IMR-90 (cell line): ENCODE measurements at places on chromosomes 3 and 15. TPM values are rescaled to one million over a fixed set of nuclear protein-coding genes. Genes with fewer than 3 reads are reported as not detected.

- no peak for DNase-seq
- no peak overlapping the region for H3K27ac ChIP-seq
Observed at GRCh38 chr3:15299036-15299435, 33.4 kb downstream of the SH3BP5 start.

DNA sequence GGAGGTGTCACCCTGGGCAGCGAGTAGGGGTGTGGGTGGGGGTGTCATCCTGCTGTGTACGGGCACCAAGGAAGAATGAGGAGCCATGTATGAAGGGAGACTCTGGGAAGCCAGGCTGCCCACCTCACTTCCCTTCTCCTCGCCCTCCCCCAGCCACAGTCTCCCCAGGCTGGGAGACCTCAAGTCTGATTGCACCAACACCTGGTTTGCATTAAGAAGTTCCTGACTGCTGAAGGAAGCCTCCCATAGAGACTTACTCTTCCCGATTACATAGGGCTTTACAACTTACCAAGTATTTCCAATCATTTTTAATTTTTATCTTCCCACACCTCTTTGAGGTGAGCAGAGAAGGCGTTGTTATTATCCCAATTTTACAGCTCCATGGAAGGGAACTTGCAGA, 29.5 kb upstream of the SMAD3 start:
- peaks cover 4% of the 10 kb centered on the region; the same call in 1 of the 2 replicates for H3K27me3 ChIP-seq
- DNase-seq: peak; percentile 51
- H3K36me3 ChIP-seq: no peaks in the 10 kb centered on the region
- peaks cover 8% of the 10 kb centered on the region for H3K4me1 ChIP-seq
- H3K4me3 ChIP-seq: no peak overlapping the region
- no peak overlapping the region for H3K27ac ChIP-seq

The CELF6 gene
- polyA plus RNA-seq: 0.06 and 0.07 TPM in 2 replicates

The ACTC1 gene
- polyA plus RNA-seq: 1.9 and 2.8 TPM in 2 replicates

DNA sequence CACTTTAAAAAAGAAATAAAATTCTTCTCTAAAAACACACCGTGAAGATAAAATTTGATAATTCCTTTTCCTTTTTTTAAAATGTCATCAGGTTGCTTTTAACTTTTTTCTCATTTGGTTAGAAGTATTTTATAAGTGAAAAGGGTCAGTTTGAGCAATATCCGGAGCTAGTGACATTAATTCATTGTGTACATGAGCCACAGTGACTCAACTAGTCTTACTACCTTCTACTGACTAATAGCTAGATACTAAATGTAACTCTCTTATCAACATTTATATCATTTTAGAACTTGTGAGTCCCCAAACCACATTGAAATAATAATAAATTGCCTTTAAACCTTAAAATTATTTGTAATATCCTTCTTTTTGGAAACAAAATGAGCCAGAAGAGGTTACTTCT, 101.2 kb upstream of the ZBTB20 start:
- no peaks in the 10 kb centered on the region for H3K36me3 ChIP-seq
- no peak overlapping the region for H3K4me3 ChIP-seq

GRCh38 chr3:16329036-16329825, 64.2 kb downstream of the OXNAD1 start:
- H3K27me3 ChIP-seq: no peaks in the 10 kb centered on the region
- DNase-seq: no peak
- H3K27ac ChIP-seq: no peak overlapping the region
- peaks cover 6% of the 10 kb centered on the region for H3K4me1 ChIP-seq

DNA sequence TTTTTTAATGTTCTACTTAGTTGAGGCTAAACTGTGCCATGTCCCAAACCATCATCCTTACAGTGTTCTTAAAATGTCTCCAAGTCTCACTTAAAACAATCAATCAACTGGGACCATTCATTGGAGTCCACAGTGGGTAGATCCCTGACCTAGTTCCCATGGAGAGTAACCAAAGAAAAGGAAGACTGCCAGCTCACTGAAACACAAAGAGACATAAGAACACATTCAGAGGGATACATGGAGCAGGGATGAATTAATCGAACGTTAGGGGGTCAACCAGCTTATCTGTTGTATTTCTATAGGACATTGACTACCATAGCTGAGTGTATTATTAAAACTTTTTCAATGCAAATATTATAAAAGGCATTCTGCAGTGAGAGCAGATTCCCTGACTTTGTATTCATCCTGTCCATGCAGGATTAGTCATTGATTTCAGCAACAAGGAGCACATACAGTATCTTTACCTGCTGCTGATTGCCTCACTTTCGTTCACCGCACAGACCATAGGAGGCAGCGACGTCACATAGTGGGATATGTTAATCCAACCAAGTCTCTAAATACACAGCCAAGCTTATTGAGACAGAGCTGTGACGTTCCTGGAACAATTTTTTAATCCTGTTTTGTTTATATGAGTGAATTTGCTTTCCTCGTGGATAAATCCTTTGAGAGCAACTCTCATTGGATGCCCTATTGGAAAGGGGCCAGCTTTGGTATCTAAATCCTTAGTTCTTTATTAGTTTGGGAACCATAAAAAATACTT, 364.9 kb upstream of the RBMS3 start:
- no peak overlapping the region for H3K27ac ChIP-seq
- DNase-seq: peak; percentile 91
- H3K36me3 ChIP-seq: no peaks in the 10 kb centered on the region
- no peaks in the 10 kb centered on the region for H3K27me3 ChIP-seq

DNA sequence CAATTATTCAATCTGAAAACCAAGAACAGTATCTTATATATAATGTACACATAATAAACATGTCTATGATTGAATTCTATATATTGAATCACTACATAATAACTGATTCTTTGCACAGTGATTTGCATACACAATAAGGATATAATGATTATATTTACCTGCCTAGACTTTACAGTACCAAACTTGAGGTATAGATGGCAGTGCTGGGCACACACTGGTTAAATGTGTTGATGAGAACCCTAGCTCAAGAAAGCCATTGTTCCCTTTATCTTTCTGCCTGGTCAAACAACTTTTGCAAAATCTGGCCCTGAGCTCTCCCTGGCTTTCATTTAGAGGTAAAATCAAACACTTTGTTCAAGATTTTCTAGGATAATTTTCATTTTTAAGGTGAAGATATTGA, 697.7 kb downstream of the TUSC7 start:
- H3K27me3 ChIP-seq: no peaks in the 10 kb centered on the region
- H3K4me1 ChIP-seq: peaks cover 2% of the 10 kb centered on the region; the same call in 1 of the 2 replicates
- H3K4me3 ChIP-seq: no peak overlapping the region
- no peaks in the 10 kb centered on the region for H3K36me3 ChIP-seq
- DNase-seq: peak; percentile 27

The HHLA2 gene
- polyA plus RNA-seq: not detected in 2 replicates

The ISL2 gene
- polyA plus RNA-seq: 2.5 and 3.6 TPM in 2 replicates

DNA sequence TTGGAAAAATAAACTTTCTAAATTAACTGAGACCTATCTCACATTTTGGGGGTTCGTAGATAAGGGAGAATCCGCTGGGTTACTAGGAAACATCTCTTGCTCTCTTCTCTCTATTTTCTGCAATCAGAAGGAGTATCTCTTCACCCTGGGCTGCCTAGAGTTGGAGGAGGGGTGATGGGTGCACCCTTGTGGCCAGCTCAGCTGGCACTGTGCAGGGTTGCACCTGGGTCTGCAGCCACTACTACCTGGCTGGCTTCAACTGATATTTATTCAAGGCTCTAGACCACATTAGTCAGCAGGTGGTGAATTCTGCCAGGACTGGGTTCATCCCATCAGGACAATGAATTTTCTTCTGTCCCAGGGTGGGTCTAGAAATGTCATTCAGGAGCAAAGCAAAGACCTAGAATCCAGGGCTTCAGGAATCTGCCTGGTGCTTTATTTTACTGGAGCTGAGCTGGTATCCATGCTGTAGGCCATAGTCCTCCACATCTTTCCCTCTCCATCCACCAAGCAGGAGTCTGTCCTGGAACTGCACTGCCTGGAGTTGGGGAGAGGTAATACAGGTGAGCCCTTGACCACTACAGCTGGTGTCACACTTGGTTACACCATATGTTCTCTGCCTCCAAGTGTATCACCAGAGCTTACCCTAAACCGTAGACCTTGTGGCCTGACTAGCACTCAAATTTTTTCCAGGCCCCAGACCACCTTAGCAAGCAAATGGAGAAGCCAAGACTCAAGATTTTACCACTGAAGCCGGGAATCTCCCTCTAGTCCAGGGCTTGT, 14.0 kb downstream of the OR5K4 start:
- H3K4me3 ChIP-seq: no peak overlapping the region
- no peaks in the 10 kb centered on the region for H3K36me3 ChIP-seq
- no peaks in the 10 kb centered on the region for H3K27me3 ChIP-seq
- no peak overlapping the region for H3K27ac ChIP-seq
- H3K4me1 ChIP-seq: no peaks in the 10 kb centered on the region

The SNTN gene
- polyA plus RNA-seq: not detected in 2 replicates

- peaks cover 5% of the 10 kb centered on the region for H3K4me1 ChIP-seq
- peak; percentile 78 for DNase-seq
- no peaks in the 10 kb centered on the region; the same call in 1 of the 2 replicates for H3K36me3 ChIP-seq
- peak overlapping the region; percentile 40; the same call in 1 of the 2 replicates for H3K27ac ChIP-seq
- no peak overlapping the region for H3K4me3 ChIP-seq
Observed at GRCh38 chr15:57025264-57025926, 107.0 kb downstream of the TCF12 start.

GRCh38 chr15:37246065-37246464, 145.7 kb upstream of the MEIS2 start:
- DNase-seq: no peak
- no peak overlapping the region for H3K27ac ChIP-seq
- no peaks in the 10 kb centered on the region for H3K4me1 ChIP-seq
- no peaks in the 10 kb centered on the region for H3K36me3 ChIP-seq
- no peak overlapping the region for H3K4me3 ChIP-seq
- no peaks in the 10 kb centered on the region; the same call in 1 of the 2 replicates for H3K27me3 ChIP-seq

DNA sequence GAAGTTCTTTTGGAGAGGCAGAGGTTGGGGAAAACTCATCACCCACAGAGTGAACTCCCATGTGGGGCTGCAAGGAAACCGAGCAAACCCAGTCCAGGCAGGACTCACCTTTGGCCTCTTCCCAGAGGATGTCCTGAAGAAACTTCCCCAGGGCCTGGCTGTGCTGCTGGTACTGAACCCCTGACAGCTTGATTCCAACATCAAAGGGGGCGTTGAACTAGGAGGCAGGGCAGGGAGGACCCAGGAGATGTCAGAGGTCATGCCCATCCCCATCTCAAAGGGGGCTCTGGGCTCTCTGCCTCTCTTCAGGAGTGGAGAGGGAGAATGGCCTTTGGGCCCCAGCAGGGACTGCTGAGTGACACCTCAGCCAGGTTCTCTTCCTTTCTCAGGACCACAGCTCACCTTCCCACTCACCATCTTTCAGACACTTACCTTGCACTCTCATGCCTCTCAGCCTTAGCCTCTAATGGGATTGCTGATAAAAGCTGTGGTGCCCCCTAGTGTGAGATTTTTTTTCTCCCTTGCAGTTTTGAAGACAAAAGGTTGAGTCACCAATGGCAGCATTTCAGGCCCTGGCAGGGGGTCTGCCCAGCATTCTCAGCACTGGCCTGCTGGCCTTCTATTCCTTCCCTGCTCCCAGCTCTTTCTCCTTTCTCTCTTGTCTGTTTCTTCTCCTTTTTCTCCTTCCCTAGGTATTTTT, 6.0 kb downstream of the GHRL start:
- H3K27ac ChIP-seq: no peak overlapping the region
- no peaks in the 10 kb centered on the region for H3K27me3 ChIP-seq
- H3K4me3 ChIP-seq: no peak overlapping the region
- no peaks in the 10 kb centered on the region for H3K4me1 ChIP-seq
- H3K36me3 ChIP-seq: peaks cover 23% of the 10 kb centered on the region

The KBTBD13 gene
- polyA plus RNA-seq: not detected in 2 replicates

DNA sequence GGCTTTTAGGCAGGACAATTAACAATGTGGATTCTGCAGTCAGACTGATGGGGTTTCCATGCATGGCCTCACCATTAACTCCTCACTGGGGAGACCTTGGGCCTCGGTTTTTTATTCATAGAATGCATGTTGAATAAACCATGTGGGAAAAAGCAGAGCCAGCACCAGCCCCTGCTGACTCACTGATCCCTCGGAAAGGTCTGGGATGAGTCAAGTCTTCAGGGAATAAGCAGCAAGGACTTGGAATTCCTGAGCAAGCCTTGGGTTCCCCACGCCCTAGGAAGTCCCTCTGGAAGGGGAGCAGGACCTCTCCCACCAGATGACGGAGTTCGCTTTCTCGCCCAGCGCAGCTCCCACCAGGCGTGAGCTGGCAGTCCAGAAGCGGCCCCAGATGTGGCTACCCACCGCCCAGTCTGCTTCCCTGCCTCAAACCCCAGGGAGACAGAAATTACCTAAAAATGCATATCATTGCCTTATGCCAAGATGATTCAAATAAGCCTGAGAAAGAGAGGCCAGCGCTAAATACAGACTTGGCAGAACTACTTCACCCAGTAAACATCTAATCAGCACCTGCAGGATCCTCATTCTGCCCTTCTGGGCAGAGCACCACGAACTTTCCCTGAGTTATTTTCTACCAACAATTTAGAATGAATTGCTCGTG, 45.4 kb downstream of the BTD start:
- peak overlapping the region; percentile 89 for H3K27ac ChIP-seq
- no peaks in the 10 kb centered on the region for H3K27me3 ChIP-seq
- H3K4me3 ChIP-seq: peak overlapping the region; percentile 18; the same call in 1 of the 2 replicates
- peaks cover 22% of the 10 kb centered on the region for H3K4me1 ChIP-seq
- peak; percentile 100 for DNase-seq

GRCh38 chr3:134899786-134900185, 104.7 kb downstream of the EPHB1 start:
- H3K36me3 ChIP-seq: no peaks in the 10 kb centered on the region
- H3K4me1 ChIP-seq: no peaks in the 10 kb centered on the region

The SPATA12 gene
- polyA plus RNA-seq: not detected in 2 replicates

DNA sequence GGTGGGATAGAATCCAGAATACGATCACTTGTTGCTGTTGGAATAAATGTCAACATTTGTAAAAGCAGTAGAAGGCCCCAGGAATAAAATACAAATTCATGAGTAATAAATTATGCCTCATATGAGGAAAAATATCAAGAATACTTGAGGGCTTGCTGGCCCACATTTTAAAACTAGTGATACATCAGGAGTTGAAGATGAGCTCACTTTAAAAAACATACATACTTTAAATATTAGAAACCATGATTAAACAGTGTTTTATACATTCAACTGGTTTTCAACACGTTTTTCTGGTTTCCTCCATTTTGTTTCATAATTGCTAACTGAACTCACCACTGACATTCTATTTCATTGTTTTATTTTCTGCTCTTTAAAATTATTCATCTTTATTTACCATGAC, 141.4 kb downstream of the TFG start:
- no peaks in the 10 kb centered on the region for H3K4me1 ChIP-seq
- H3K36me3 ChIP-seq: no peaks in the 10 kb centered on the region

The XCR1 gene
- polyA plus RNA-seq: not detected in 2 replicates

The CRABP1 gene
- polyA plus RNA-seq: not detected in 2 replicates

- DNase-seq: peak; percentile 67
- H3K4me1 ChIP-seq: peaks cover 29% of the 10 kb centered on the region
- no peak overlapping the region for H3K4me3 ChIP-seq
- H3K36me3 ChIP-seq: peaks cover 14% of the 10 kb centered on the region
- H3K27me3 ChIP-seq: no peaks in the 10 kb centered on the region
- peak overlapping the region; percentile 74 for H3K27ac ChIP-seq
Observed at GRCh38 chr3:11168881-11169805, 14.8 kb downstream of the HRH1 start.

DNA sequence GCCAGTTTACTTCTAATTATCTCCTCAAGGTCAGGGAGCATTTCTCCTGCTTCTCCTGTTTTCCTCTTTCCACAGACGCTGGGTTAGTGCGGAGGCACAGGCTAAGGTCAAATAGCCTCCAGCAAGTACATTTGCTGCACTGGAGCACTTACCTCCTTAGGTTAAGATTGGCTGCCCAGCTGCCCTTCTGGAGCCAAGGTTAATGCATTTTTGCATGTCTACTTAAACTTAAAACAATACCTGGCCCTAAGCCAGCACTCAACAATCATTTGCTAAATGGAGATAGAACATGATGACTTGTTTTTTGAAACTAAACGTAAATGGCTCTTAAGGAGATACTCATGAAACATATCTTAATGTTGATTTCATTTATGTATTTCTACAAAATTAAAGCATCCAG, 83.5 kb downstream of the SSR3 start:
- H3K4me1 ChIP-seq: no peaks in the 10 kb centered on the region
- no peaks in the 10 kb centered on the region for H3K36me3 ChIP-seq
- H3K27me3 ChIP-seq: peaks cover 2% of the 10 kb centered on the region; the same call in 1 of the 2 replicates
- H3K4me3 ChIP-seq: no peak overlapping the region
- DNase-seq: no peak
- no peak overlapping the region for H3K27ac ChIP-seq
